ENCODE measurements at places on chromosomes 7 and 10.

- no peak for DNase-seq
Measured at GRCh38 chr10:103739039-103739764, 116.2 kb downstream of the SH3PXD2A start.

DNA sequence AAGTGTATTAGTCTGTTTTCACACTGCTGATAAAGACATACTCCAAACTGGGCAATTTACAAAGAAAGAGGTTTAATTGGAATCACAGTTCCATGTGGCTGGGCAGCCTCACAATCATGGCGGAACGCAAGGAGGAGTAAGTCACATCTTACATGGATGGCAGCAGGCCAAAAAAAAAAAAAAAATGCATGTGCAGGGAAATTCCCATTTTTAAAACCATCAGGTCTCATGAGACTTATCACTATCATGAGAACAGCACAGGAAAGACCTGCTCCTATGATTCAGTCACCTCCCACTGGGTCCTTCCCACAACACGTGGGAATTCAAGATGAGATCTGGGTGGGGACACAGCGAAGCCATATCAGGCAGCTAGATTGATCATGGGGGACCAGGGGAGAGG is 136.8 kb downstream of the EXOC4 start:
- no peak for DNase-seq

- no peak for DNase-seq
Measured at GRCh38 chr7:26645121-26645520, 219.3 kb downstream of the SKAP2 start.

- no peak for DNase-seq
Measured at GRCh38 chr10:12403119-12403518, 53.8 kb downstream of the CAMK1D start.

DNA sequence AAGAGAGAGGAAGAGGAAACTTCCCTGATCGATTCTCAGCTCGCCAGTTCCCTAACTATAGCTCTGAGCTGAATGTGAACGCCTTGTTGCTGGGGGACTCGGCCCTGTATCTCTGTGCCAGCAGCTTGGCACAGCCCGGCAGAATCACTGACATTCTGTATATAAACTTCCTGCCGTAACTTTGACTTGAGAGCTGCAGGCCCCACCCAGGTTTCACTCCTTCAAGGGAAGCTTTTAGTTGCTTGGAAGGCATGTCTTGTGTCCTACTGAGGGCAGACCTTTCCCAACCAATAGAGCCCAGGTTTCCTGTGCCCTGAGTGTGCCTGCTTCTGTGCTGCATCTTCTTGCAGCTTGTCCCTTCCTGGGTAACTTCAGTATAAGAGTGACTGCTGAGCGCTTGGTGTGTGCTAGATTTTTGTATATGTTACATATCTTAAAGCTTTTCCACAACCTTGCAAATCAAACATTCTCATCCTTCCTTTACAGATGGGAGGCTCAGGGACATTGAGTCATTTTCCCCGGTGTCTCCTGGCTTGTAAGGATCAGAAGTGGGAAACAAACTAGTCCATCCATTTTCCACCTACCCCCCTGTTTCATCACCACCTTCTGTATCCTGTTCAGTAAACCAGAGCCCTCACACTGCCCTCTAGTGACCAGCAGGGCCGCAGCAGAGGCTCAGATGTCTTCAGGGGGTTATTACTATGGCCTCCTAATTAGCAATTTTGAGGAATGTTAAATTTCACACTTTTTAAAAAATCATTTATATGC is 225.2 kb upstream of the PRSS58 start:
- DNase-seq = peak; percentile 61

GRCh38 chr10:75283078-75283670 is 47.4 kb upstream of the COMTD1 start:
- no peak for DNase-seq

GRCh38 chr7:130961128-130961601 is 227.2 kb upstream of the KLF14 start:
- DNase-seq = peak; percentile 83

- no peak for DNase-seq
Measured at GRCh38 chr10:70778267-70778924, 6.8 kb downstream of the TBATA start.

GRCh38 chr7:112371701-112372100 is 78.6 kb upstream of the IFRD1 start:
- DNase-seq = no peak

DNA sequence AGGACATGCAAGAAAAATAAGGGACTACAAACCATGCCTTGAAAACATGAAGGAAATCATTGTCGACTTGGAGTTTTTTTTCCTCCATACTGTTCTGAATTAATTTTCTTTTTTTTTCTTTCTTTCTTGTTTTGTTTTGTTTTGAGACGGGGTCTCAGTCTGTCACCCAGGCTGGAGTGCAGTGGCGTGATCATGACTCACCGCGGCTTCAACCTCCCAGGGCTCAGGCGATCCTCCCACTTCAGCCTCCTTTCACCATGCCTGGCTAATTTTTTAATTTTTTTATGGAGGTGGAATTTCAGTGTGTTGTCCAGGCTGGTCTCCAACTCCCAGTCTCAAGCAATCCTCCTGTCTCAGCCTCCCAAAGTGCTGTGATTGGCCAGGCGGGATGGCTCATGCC is 11.6 kb downstream of the UCMA start:
- no peak for DNase-seq

- DNase-seq = no peak
Measured at GRCh38 chr7:155458111-155458877, at the start of gene EN2. Gene EN2 (plus strand): TSS chr7:155458129. CDS start chr7:155458378, 249 bp downstream.

DNA sequence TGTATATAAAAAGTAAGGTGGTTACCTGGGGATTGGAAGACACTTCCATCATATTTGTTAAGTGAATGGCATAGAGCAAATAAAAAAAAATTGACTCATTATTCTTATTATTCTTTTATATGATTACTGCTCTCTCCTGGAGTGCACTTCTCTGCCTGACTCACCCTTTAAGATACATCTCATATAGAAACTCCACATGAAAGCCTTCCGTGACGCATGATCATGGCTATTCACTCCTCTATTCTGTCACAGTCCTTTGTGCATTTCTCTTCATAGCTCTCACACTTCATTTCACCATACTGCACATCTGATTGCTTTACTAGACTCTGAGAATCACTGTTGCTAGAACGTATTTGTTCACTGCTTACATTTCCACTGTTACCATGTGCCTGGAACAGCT is 597.3 kb downstream of the CNTNAP2 start:
- no peak for DNase-seq

GRCh38 chr10:127055263-127055662 is 141.1 kb downstream of the INSYN2A start:
- DNase-seq = no peak

- no peak for DNase-seq
Measured at GRCh38 chr7:135493362-135493761, 16.5 kb downstream of the CNOT4 start.

GRCh38 chr7:2862831-2863361 is 18.8 kb upstream of the GNA12 start:
- DNase-seq = no peak

DNA sequence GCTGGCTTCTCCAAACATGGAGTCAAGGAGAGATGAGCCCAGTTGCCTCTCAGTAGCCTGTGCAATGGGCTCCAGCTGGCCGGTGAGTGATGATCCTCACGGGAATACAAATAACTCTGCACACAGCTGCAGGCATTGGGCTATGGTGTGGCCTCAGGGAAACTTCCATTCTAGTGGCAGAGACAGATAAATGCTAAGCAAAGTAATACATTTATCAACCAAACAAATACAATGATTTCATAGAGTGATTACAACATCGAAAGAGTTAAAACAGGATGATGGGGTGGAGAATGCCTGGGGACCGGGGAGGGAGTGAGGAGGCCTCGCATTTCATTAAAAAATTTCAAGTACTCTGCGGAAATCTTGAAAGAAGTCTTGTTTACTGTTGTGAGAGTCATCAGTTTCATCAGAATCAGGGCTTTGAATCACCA is 15.0 kb upstream of the AKR1B1 start:
- DNase-seq = no peak

- DNase-seq = no peak
Measured at GRCh38 chr7:2480070-2480408, 3.8 kb upstream of the GRIFIN start.

DNA sequence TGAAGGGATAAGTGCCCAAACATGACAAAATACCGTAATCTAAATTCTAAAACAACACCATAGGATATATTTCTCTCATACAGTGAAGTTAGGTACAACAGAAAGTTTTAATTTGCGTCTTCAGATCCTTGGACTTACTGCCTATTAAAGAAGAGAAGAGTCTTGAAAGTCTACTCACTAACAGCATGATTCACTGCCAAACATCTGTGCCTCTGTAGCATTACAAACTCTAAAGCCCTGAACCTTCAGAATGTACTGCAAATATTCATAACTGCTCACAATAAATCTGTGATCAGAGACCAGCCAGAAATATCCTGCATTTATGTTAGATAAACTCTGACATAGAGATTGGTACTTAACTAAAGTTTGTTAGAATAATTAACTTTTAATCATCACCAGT is 365.3 kb downstream of the PARD3 start:
- DNase-seq = no peak

- DNase-seq = no peak
Measured at GRCh38 chr7:45033261-45033930, 33.4 kb downstream of the CCM2 start.

Measured in stimulated activated naive CD4-positive, alpha-beta T cell (primary cell).